LHCN-M2 (cell line): ENCODE measurements at places on chromosomes 7 and 10. TPM values are rescaled to one million over a fixed set of nuclear protein-coding genes. Genes with fewer than 3 reads are reported as not detected.

ADRA2A gene
- total RNA-seq, result 0.13 and 0.34 TPM in 2 replicates

PSMC2 gene
- total RNA-seq, result 262 and 325 TPM in 2 replicates

CYP3A7 gene
- total RNA-seq, result 0.06 TPM in 1 of 2 replicates, not detected in the other

RSPH10B gene
- total RNA-seq, result 0.06 and 0.11 TPM in 2 replicates

SPAG6 gene
- total RNA-seq, result not detected in 2 replicates

WAC gene
- total RNA-seq, result 56.5 and 64.7 TPM in 2 replicates

CDNF gene
- total RNA-seq, result 0.96 and 1.1 TPM in 2 replicates

DIP2C gene
- 3.8 and 4.9 TPM in 2 replicates for total RNA-seq

SPDYE3 gene
- not detected in 2 replicates for total RNA-seq

FRAT1 gene
- 1.5 and 1.7 TPM in 2 replicates for total RNA-seq

ICA1 gene
- 0.13 TPM in 1 of 2 replicates, not detected in the other for total RNA-seq

GPR15LG gene
- not detected in 2 replicates for total RNA-seq

TUBB8 gene
- not detected in 2 replicates for total RNA-seq

PDE6C gene
- total RNA-seq, result not detected in 2 replicates

CYP2C9 gene
- total RNA-seq, result not detected in 2 replicates

SFMBT2 gene
- not detected in 2 replicates for total RNA-seq

SLC26A3 gene
- not detected in 2 replicates for total RNA-seq

IFIT1B gene
- total RNA-seq, result not detected in 2 replicates

TET1 gene
- total RNA-seq, result 2.9 and 3.2 TPM in 2 replicates

ENKUR gene
- total RNA-seq, result not detected in 2 replicates

OPALIN gene
- total RNA-seq, result not detected in 2 replicates

HECW1 gene
- total RNA-seq, result not detected in 2 replicates

HYAL4 gene
- total RNA-seq, result not detected in 2 replicates

CALML3 gene
- total RNA-seq, result not detected in 2 replicates

C10orf105 gene
- not detected in 2 replicates for total RNA-seq

MYPN gene
- total RNA-seq, result 31.8 and 32.7 TPM in 2 replicates

ZNF25 gene
- 9.6 TPM in 2 replicates for total RNA-seq

CD36 gene
- 5.4 and 7.9 TPM in 2 replicates for total RNA-seq

VENTX gene
- not detected in 2 replicates for total RNA-seq

GNGT1 gene
- not detected in 2 replicates for total RNA-seq

SAMD9L gene
- total RNA-seq, result 18.5 and 28.4 TPM in 2 replicates

GSTO1 gene
- 211 and 248 TPM in 2 replicates for total RNA-seq

GPR158 gene
- 1.7 and 2.1 TPM in 2 replicates for total RNA-seq

ITPRID1 gene
- total RNA-seq, result not detected in 2 replicates

CFAP70 gene
- 0.45 and 0.46 TPM in 2 replicates for total RNA-seq

ECHDC3 gene
- total RNA-seq, result 3.2 and 6.5 TPM in 2 replicates

HEPACAM2 gene
- not detected in 2 replicates for total RNA-seq

TRPV5 gene
- not detected in 2 replicates for total RNA-seq

CYP17A1 gene
- total RNA-seq, result not detected in 2 replicates

CTAGE4 gene
- 0.06 TPM in 1 of 2 replicates, not detected in the other for total RNA-seq

NODAL gene
- total RNA-seq, result not detected in 2 replicates

DPY19L1 gene
- total RNA-seq, result 74.4 and 81.7 TPM in 2 replicates

MCM10 gene
- total RNA-seq, result 26.1 and 29.6 TPM in 2 replicates

NAT16 gene
- not detected in 2 replicates for total RNA-seq

SMNDC1 gene
- total RNA-seq, result 5.7 and 8.0 TPM in 2 replicates
